ENCODE measurements at places on chromosomes 7 and 10.

DNA sequence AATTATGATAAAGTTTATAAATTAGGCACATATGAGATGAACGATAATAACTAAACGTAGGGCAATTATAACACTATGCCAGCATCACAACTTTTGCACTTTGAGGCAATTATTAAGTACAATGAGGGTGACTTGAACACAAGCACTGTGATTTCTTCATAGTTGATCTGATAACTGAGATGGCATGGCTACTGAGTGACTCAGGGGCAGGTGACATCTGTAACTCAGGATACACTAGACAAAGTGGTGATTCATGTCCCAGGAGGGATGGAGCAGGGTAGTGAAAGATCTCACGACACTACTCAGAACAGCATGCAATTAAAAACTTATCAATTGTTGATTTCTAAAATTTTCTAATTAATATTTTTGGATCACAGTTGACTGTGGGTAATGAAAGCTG, 98.3 kb upstream of the ARHGAP21 start:
- DNase-seq: no peak

DNA sequence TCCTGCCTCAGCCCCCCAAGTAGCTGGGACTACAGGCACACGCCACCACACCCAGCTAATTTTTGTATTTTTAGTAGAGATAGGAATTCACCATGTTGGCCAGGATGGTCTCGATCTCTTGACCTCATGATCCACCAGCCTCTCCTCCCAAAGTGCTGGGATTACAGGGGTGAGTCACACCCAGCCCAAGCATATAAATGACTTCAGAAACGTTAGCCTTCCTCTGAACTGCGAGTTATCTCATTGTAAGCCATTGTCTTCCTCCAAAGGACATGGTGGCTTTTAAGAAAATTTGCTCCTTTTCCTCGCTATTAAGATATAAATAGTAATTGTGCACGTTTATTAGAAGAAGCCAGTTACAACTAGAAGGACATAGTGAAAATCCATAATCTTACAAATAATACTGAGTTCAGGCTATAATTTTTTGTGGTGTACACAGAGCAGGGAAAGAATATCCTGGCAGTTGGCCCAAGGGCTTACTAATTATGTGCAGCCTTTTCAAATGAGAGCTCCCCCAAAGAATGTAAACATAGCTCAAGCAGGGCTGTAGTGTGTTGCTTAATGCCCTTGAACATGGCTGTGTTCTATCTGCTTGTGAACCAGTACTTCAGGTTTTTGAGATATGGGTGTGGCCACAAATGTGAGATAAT, 495.8 kb downstream of the PARD3 start:
- DNase-seq: no peak

GRCh38 chr7:45402480-45403218, 171.5 kb upstream of the ADCY1 start:
- peak; percentile 69 for DNase-seq

GRCh38 chr10:92816091-92816531, 32.2 kb upstream of the EXOC6 start:
- DNase-seq: peak; percentile 58

- DNase-seq: no peak
These were observed 129.8 kb downstream of the BAMBI start for GRCh38 chr10:28806951-28807759.

- DNase-seq: no peak
These were observed 101.8 kb downstream of the CABCOCO1 start for GRCh38 chr10:61764486-61764885.

DNA sequence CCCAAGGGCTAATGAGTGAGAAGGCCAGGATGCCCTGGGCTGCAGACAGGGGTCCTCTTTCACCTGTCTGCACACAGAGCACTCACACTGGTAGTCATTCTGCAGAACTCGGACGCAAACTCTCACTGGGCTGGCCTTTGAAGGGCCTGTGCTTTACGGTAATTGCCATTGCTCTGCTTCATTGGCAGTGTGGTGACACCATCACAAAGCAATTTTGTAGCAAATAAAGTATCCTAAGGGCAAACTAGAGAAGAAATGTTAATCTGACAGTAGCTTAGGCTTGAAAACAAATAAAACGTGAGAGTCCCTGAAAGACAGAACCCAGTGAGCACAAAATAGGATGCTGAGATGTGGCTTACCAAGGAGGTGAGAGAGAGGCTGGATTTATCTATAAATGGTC, 30.6 kb upstream of the FIGNL1 start:
- no peak for DNase-seq

All from common myeloid progenitor, CD34-positive (primary cell).